ENCODE measurements at places on chromosomes 16 and 17.

GRCh38 chr17:34140006-34140405 is 115.1 kb upstream of the CCL2 start:
- no peak for DNase-seq
- peaks cover 2% of the 10 kb centered on the region for H3K36me3 ChIP-seq
- H3K27me3 ChIP-seq = peaks cover 47% of the 10 kb centered on the region
- no peak overlapping the region for H3K4me3 ChIP-seq

- no peak overlapping the region for H3K4me3 ChIP-seq
- no peak for DNase-seq
- H3K36me3 ChIP-seq = no peaks in the 10 kb centered on the region
- H3K27me3 ChIP-seq = no peaks in the 10 kb centered on the region
- no peak overlapping the region for H3K27ac ChIP-seq
These were observed 948.1 kb downstream of the KCNJ2 start for GRCh38 chr17:71117466-71117865.

DNA sequence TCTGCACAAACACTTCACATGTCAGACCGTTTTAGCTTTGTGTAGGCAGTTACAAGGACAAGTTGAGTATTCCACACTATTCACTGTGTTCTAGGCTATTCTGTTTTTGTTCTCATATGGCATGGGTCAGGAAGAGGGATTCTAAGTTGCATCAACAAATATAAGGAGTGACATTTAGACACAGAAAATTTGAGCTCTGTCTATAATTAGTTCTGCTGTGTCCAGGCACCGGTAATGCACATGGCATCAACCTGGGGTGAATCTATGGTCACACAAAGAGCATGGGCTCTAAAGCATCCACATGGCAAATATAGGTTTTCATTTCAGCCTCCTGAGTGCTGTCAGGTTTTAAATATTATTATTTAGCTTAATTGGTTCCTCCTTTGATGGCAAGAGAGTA is 130.4 kb upstream of the PMFBP1 start:
- H3K36me3 ChIP-seq = no peaks in the 10 kb centered on the region
- no peak for DNase-seq
- H3K4me3 ChIP-seq = no peak overlapping the region
- H3K27ac ChIP-seq = no peak overlapping the region
- H3K4me1 ChIP-seq = no peaks in the 10 kb centered on the region
- no peaks in the 10 kb centered on the region for H3K27me3 ChIP-seq

GRCh38 chr17:18860161-18860972 is 2.4 kb downstream of the PRPSAP2 start:
- DNase-seq = no peak
- no peak overlapping the region for H3K4me3 ChIP-seq
- H3K27me3 ChIP-seq = no peaks in the 10 kb centered on the region
- H3K27ac ChIP-seq = peak overlapping the region; percentile 75
- H3K36me3 ChIP-seq = no peaks in the 10 kb centered on the region
